Pulmonary artery endothelial cell (primary cell): ENCODE measurements at places on chromosomes 11 and 22. TPM values are rescaled to one million over a fixed set of nuclear protein-coding genes. Genes with fewer than 3 reads are reported as not detected.

The CBLIF gene
- not detected in 2 replicates for total RNA-seq

The SAA1 gene
- not detected in 2 replicates for total RNA-seq

The UPK3A gene
- not detected in 2 replicates for total RNA-seq

The BRSK2 gene
- 0.20 TPM in 1 of 2 replicates, not detected in the other for total RNA-seq

The KRTAP5-11 gene
- not detected in 2 replicates for total RNA-seq

The CCDC89 gene
- total RNA-seq = not detected in 2 replicates

The TSGA10IP gene
- not detected in 2 replicates for total RNA-seq

The KLHDC7B gene
- total RNA-seq = not detected in 2 replicates

The INSC gene
- 0.28 TPM in 1 of 2 replicates, not detected in the other for total RNA-seq

The FADS3 gene
- 180 and 194 TPM in 2 replicates for total RNA-seq

The TMX2 gene
- 53.2 and 85.0 TPM in 2 replicates for total RNA-seq

The MRGPRX3 gene
- not detected in 2 replicates for total RNA-seq

The APOA5 gene
- not detected in 2 replicates for total RNA-seq

The HMBS gene
- 7.8 and 11.0 TPM in 2 replicates for total RNA-seq

The C11orf87 gene
- total RNA-seq = not detected in 2 replicates

The APOC3 gene
- total RNA-seq = not detected in 2 replicates
